Adrenal gland (tissue), 19 donors: ENCODE measurements at places on chromosomes 3 and 15. TPM values are rescaled to one million over a fixed set of nuclear protein-coding genes. Genes with fewer than 3 reads are reported as not detected.
A peak's percentile ranks its signal among the peaks of the same experiment; 100 is the strongest.

- DNase-seq: peak; percentile 68
These were observed 72.6 kb upstream of the TNFSF10 start for GRCh38 chr3:172595664-172596393.

- no peak for DNase-seq
These were observed 164.6 kb upstream of the LINGO1 start for GRCh38 chr15:77797270-77797669.

DNA sequence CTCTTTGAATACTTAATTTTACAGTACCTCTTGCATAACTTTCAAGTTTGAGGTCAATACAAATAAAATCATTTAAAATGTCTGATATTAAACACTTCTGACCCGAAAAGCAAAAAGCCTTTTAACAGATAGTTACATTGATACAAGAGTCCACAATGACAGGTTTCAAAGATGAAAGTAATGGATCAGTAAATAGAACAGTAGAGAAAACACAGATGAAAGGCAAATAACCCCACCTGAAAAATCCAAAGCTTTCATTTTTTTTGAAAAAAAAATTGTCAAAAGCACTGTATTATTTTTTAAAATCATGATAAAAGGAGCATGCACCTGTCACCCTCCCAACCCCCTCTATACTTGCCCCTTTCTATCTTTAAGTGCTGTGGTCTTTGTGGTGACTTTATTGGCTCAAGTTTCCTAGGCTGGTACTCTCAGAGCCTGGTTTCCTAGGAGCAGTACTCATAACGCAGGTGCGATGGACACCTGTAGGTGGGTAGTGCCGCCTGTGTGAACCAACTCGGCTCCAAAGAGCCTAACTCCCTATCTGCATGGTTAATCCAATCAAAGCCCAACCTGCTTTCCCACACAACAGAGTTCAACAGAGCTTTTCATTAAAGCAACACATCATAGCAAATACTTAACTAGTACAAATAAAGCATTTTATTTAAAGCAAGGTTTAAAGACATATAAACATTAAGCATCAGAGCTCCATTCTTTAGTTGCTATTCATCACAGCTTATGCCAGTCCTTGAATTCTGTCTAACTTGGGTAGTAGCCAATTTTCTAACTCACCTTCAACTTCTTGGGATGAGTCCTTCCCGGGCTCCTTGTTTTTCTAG, 32.2 kb downstream of the LIPC start:
- DNase-seq: no peak

GRCh38 chr3:31875437-31875836, 105.6 kb downstream of the OSBPL10 start:
- DNase-seq: no peak

- DNase-seq: no peak
These were observed 5.3 kb downstream of the INAFM2 start for GRCh38 chr15:40328751-40329150.

DNA sequence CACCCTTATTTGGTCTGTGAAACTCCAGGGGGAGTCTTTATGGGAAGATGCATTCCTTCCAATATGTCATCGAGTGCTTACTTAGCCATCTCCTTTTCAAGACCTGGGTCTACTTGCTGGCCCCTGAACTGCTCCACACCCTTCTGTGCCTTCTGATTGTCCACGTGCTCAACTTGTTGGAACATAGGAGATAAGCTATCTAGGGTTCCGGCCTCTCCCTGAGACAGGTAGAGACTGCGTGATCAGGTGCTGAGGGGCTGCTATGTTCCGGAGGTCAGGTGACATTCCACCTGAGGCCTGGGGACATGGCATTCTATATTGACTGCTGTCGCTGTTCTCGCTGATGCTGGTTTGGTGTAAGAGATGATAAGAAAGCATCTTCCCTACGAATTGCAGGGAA, 65.6 kb downstream of the ATP1B3 start:
- DNase-seq: no peak

- DNase-seq: no peak
These were observed 227.9 kb upstream of the NR2F2 start for GRCh38 chr15:96102631-96103030.

DNA sequence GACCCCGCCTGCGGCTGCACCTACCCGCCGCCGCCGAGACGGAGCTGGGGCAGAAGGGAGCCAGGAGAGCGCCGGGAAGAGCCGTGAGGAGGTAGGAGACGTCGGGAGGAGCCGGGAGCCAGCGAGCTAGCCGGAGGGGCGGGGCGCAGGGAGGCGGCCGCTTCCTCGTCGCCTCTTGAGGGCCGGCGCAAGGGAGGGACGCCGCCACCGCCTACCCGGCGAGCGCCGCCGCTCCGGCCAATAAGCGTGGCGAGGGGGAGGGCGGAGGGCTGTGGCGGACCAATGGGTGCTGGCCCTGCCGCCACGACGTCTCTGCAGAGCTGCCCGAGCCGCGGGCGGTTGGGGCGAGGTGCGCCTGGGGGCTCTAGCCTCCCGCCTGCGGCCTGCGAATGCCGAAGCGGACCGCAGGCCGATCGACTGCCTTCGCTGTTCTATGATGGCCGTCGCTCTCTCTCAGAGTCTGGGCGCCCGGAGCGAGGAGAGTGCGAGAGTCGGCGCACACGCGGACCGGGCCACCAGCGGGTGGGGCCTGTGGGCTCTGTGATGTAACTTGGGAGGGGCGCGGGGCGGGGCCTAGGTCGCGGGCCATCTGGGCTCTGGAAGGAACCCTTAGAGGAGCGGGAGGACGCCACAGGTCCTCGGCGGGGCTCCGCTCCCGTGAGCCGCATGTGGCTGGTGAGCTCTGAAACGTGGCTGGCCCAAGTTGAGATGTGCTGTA, 72.7 kb upstream of the MAP4 start:
- DNase-seq: peak; percentile 97

DNA sequence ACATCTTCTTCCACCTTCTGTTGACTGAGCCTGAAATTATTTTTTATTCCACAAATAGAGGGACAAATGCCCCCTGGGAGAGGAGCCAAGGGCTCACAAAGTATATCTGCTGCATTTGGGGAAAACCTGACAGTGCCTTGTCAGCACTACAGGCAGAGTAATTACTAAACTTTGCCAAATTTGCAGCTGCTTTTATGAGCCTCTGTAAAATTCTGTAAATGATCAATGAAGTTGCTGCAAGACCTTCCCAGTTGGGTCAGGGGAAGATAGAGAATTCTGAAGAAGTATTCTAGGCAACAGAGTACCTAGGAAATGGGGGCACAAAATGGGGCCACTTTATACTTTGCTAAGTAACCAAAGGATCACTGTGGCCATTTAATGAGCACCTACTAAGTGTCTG, 10.5 kb downstream of the GHSR start:
- no peak for DNase-seq

DNA sequence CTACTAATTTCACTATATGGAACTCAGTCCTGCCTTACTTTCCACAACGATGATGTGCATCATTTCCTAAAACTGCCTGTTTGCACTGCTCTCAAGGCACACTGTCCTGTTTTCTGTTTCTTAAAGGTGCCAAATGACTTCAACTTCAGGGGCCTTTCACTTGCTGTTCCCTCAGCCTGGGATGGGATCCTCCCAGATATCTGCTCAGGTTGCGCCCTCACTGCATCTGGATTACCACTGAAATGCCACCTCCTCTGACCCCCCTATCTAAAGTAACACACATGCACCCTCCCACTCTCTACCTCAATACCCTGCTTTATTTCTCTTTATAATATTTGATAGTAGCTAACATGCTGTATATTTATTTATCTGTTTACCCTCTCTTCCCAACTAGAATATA, 123.8 kb upstream of the CMC1 start:
- no peak for DNase-seq

- DNase-seq: peak; percentile 42
These were observed 635 bp downstream of the TUBGCP5 start for GRCh38 chr15:23038726-23039142.

DNA sequence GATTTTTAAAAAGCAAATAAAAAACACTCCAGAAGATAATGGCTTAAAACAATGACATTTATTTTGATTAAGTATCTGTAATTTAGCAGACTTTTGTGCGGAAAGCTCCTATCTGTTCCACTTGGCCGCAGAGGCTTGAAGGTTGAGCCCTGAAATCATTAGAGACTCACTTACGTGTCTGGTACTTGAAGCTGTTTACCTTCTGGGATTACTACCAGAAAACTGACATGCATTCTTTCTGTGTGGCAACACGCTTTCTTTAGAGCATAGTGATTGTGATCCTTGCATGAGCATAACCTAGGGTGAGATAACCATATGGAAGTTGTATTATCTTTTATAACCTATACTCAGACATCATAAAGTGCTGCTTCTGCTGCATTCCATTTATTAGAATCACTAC, 298.5 kb downstream of the SI start:
- no peak for DNase-seq

DNA sequence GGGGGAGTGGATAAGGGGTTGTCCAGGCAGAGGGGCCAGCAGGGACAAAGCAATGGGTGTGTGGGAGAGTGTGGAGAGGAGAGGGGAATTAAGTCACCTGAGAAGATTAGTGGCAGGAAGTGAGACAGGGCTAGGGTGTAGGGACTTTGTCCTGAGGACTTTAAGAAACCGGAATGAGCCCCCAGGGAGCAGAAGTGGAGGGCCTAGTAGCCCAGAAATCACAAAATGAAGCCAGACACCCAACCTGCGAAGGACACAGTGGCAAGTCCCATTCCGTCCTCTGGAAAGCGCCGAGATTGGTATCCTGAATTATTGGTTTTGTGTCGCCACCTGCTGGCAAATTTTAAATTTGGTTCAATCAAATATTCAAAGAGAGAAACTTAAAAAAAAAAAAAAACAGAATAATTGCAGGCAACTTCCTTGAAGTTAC, 78.0 kb upstream of the SLC25A36 start:
- peak; percentile 80 for DNase-seq

DNA sequence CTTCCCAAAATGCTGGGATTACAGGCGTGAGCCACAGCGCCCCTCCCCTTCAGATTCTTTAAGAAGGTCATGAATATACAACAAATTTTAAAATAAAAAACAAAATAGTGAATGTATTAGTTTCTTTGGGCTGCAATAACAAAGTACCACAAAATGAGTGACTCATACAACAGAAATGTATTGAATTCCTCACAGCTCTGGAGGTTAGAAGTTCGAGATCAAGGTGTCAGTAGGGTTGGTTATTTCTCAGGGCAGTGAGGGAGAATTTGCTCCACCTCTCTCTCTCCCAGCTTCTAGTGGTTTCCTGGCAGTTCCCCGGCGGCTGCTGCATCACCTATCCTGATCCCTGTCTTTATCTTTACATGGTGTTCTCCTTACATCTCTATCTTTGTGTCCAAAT, 804.0 kb downstream of the ROBO1 start:
- DNase-seq: no peak

- DNase-seq: no peak
These were observed 283.1 kb downstream of the NEK10 start for GRCh38 chr3:27085829-27086730.

GRCh38 chr3:160287666-160288065, 62.4 kb downstream of the C3orf80 start:
- DNase-seq: no peak

DNA sequence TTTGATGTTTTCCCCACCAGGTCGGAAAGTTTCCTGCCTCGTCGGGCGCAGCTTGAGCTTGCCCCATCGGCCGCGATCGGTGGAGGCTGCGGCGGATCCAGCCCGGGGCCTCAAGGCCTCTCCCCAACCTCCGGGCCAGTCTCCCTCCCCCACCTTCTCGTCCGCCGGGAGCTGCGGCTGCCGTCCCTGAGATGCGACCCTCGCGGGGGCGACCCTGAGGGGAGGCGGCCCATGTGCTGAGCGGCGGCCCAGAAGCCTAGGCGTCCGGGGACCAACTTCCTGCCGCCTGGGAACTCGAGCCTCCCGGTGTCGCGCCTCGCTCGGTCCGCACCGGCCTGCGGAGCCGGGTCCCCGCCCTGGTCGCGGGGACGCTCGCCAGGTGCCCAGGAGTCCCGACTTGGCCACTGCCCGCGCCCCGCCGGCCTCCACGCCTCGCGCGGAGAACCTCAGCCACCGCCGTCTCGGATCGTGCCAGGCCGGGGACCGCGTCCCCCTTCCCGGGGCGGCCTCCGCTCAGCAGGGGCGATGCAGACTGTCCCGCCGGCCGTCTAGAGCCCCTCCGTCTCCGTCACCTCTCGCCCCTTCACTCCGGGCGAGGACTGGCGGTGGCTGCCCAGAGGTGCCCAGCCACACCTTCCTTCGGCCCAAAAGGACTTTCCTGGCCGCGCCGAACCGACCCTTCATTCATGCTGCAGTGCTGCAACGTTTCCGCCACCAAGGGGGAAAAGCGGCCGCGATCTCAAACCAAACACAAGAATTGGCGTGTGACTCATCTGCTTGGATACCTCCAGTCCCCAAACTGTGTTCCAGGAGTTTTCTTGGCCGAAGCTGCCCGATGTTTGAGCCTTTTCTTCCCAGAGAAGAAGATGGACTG, 656 bp downstream of the SLMAP start:
- DNase-seq: peak; percentile 71

DNA sequence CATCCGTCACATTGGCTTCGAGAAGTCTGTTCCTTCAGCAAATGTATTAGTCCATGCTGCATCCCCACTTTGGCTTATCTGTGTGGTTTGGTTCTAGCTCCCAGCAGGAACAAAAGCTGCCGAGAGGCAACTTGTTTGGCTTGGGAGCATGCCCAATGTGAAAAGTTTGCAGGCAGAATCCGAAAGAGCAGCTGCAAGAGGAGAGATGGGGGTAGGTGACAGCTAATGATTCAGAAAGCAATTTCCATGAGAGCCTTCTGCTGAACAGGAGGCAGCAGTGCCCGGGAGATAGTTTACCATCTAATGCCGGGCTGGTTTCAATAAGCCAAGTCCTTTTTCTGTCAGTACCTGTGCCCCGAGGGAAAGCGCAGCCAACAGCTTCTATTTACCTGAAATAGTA, 60.2 kb downstream of the GRM7 start:
- no peak for DNase-seq

DNA sequence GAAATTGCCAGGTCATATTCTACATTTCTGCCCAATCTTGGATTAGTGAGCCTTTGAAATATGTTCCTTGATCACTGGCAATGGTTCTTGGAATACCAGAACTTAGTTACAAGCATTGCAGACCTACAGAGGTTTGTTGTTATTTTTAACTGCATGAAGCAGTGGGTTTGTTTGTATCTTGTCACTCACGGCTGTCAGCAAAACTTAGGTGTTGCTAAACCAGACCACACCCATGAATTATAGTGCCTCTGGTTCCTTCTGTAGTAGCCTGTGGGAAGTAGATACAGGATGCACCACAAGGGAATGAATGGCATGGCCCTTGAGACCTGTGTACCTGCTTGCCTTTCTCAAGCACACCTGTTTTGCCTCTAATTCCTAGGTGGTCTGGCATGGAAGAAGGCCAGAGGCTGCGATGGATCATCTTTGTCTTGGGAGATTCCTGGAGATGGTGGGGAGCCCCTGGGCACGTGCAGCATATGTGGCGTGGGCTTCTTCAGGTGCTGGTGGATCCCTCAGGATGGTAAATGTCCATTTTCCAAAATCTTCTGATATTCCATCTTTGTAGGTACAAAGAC, 138.8 kb downstream of the SNRPN start:
- no peak for DNase-seq

The CADM2 gene
- 3.2 TPM for total RNA-seq

The SCN11A gene
- total RNA-seq: 0.50 TPM

The TIMP4 gene
- 4.4 TPM for total RNA-seq

The PPM1L gene
- 24.3 TPM for total RNA-seq

The SOX2 gene
- total RNA-seq: 0.18 TPM

The LEKR1 gene
- 0.43 TPM for total RNA-seq

The GRAMD2A gene
- total RNA-seq: 0.41 TPM

The ZBTB47 gene
- total RNA-seq: 28.0 TPM

The KIF15 gene
- total RNA-seq: 0.57 TPM

The MUC4 gene
- not detected for total RNA-seq

The SI gene
- not detected for total RNA-seq

The LMAN1L gene
- 2.6 TPM for total RNA-seq

The RLBP1 gene
- total RNA-seq: not detected

The CYP8B1 gene
- total RNA-seq: 0.04 TPM

The SCAMP5 gene
- total RNA-seq: 47.2 TPM

The NOX5 gene
- total RNA-seq: 0.84 TPM

The SEMA3G gene
- 2.1 TPM for total RNA-seq

The PRTG gene
- total RNA-seq: 2.5 TPM

The STRIT1 gene
- total RNA-seq: not detected
